ENCODE measurements at places on chromosomes 4 and X.

GRCh38 chr4:69095301-69095731 lies 958 bp upstream of the UGT2B7 start:
- no peak for DNase-seq

DNA sequence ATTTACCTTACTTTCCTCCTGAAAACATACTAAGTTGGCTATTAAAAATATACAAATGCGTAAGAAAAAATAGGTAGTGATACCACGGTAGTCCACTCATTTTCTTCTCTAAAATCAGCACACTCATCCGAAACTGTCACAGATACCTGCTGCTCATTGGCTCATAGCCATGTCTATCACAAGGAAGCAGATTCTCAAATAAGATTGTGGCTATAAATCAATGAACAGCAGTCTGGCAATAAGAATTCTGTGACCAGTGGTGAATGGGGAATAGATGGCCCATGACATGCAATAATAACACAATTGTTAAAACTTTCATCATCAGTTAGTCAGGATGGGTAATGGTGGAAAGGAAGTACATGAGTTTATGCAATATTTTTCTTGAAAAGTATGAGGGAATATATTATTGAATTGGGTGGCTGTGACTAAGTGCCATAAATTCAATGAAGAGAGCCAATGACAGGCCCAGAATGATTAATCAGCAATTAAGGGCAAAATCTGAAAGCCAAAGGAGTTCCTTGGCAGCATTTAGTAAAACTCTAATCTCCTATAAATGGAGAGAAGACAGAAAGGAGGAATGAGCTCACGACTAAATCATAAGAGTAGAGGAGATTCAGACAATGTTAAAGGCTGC lies 202.3 kb upstream of the NEIL3 start:
- DNase-seq = no peak

GRCh38 chrX:135009838-135010237 lies 12.5 kb downstream of the RTL8B start:
- no peak for DNase-seq

DNA sequence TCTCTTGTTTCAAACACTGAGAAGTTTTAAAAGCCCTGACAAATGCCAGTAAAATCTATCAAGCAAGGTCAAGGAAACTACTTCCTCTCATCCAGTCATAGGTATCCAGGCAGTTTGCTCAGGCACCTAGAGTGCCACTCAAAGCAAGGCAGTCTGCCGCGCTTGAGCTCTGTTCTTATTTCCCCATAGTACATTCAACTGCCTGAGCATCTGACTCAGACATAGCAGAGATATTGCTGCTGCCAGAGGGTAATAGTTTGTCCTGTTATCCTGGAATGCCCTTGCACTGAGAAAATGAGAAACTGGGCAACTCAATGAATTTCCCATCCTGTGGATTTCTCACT lies 16.1 kb upstream of the ATP8A1 start:
- DNase-seq = no peak

GRCh38 chr4:153142700-153143438 lies 61.4 kb upstream of the TRIM2 start:
- DNase-seq = peak; percentile 33

DNA sequence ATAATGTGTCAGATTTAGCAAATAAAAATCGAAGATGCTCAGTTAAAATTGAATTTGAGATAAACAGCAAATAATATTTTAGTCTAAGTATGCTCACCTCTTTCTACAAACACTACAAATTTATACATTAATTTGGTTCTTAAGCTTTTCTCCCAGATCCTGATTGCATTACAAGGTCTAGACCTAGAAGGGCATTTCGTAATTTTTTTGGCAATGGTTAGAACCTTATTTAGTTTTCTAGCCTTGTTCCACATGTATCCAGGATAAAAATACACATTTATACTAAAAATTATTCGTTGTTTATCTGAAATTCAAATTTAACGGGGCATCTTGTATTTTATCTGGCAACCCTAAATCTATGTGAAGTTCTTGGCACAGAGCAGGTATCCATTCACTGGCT lies 2.5 kb upstream of the CDKL5 start:
- DNase-seq = no peak

- DNase-seq = no peak
These were observed 374.4 kb upstream of the NWD2 start for GRCh38 chr4:36870121-36870520.

Measured in NCI-H2107 (cell line).